CD4-positive, alpha-beta T cell treated with Interleukin-15 for 4 hours (primary cell): ENCODE measurements at places on chromosomes 5 and 9.

DNA sequence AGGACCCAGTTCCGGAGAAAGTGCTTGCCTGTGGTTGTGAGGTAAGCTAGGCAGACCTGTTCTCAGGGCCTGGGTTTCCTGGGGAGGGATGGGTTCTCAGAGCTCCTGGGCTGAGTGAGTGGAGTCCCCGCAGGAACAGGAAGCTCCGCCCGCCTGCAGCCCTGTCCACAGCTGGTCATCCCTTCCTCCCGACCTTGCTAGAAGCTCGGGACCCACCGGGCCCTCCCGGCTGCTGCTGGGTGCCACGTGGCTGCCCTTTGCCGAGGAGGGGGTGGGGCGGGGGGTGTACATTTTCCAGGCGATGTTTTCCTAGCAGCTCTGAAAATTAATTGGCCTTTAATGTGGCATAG lies 198.1 kb downstream of the C9orf50 start:
- no peak for DNase-seq

DNA sequence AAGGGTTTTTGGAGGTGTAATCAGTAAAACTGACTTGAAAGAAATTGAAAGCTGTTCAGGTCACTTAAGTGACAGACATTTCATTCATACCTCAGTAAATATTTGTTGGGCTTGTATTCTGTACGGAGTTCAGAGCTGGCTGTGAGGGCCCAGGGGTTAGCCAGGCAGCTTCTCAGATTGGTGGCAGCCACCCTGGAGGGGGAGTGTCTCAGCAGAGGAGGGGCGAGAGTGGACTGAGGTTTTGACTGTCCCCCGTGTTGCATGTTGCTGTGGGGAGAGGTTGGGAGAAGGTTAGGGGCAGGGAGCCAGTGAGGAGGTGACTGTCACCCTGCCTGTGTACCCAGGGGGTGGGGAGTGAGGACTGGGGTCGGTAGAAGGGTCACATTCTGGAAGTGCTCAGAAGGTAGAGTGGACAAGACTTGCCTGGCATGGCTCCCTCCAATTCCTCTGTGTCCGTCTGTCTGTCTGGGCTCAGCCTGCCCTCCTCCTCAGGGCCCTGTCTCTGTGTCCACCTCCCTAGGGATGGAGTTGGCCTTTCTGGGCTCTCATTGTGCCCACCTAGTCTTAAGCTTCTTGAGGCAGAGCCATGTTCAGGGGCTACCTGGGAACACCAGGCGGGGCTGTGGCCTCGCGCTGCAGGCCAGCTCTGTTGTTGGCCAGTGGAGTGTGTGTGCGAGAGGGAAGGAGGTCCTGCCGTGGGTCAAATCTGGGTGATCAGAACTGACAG lies 4.4 kb downstream of the PHF2 start:
- no peak for DNase-seq

GRCh38 chr9:12698266-12698665 lies 5.1 kb downstream of the TYRP1 start:
- no peak for DNase-seq

DNA sequence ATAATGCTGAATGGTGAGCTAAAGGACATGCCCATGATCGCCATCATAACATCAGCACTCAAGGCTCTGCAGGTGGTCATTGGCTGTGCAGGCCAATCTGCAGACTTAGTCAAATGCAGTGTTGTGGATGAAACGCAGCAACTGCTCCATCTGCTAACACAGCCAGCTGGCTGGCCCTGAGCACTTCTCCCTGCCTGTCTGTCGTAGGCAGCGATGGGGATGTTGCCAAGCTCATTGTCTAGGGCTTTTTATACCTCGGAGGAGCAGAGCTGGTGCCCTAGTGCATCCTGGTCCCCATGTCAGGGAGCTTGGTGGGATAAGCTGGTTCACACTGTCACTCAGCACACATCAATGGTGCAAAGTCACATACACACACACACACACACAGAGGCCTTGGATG lies 189.4 kb downstream of the TENT4A start:
- no peak for DNase-seq

GRCh38 chr9:128912270-128912853 lies 8.4 kb upstream of the PHYHD1 start:
- DNase-seq: no peak

DNA sequence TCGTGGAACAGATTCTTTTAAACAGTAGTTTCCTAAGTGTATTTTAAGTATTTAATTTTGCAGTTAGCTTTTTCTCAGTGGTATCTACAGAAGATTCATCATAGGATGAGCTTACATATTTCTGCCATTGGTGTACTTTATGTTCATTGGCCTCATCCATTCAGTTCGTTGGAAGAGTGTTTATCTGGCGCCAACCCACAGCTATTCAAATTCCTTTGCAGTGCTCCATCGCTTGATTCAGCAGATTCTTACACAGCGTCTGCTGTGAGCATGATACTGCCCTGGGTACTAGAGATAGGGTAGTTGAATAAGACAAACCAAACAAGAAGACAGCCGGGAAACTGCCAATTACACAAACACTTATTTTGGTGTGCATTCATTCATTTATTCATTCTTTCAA lies 55.1 kb downstream of the NUP214 start:
- no peak for DNase-seq

- DNase-seq: no peak
Observed at GRCh38 chr5:79349047-79349446, 113.1 kb downstream of the JMY start.

- no peak for DNase-seq
Observed at GRCh38 chr5:127858116-127858784, 155.1 kb downstream of the CCDC192 start.

DNA sequence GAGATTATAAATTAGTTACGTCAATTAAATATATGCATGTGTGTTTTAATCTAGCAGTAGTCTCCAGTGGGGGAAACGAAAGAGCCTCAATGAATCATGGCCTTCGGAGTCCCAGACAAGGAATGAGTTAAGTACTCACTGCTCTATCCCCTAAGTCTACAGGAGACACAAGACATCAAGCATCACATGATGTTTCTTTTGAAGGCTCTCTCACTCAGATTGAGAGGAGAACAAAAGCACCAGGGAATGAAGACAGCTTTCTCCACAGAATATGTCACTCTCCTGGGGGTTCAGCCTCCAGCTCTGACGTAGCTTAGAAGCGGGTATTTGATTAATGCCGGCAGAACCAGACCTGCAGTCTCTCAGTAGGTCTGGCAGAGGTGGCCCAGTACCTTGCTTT lies 381.4 kb downstream of the ACTL7B start:
- DNase-seq: no peak

- DNase-seq: no peak
Observed at GRCh38 chr9:20473515-20474013, 148.7 kb downstream of the MLLT3 start.

DNA sequence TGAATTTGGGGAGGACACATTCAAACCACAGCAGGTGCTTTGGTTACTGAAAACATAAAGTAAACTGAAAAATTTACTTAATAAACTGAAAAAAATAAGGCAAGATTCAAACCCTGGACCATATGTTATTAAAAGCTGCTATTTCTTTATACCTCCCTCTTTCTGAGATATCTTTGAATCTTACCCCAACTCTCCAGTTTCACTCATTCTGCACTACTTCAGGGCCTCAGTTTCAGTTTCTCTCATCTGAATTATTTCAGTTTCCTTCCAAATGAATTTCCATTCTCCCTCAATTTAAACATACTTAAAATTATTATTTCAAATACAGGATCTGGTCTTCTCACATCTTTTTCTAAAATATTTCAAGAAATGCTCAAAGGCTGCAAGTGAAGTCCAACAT lies 4.9 kb upstream of the OXCT1 start:
- DNase-seq: no peak

GRCh38 chr9:132857616-132858342 lies 20.3 kb downstream of the AK8 start:
- no peak for DNase-seq

DNA sequence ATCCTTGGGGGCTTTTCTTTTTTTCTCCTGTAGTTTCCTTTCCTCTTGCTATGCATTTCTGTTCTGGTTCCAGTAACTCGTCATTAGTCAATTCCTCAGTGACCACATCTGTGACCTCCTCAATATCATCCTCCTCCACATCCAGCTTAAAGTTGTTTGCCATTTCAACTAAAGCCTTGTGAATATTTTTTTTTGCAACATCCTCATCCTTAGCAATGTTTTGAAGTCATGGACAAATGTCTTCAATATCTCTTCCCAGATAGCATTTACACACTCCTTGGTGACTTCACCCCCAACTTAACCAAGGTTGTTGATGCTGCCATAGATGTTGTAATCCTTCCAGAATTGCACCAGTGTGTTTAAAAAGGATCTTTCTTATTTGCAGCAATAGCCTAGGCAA lies 14.7 kb upstream of the ADRB2 start:
- DNase-seq: no peak

DNA sequence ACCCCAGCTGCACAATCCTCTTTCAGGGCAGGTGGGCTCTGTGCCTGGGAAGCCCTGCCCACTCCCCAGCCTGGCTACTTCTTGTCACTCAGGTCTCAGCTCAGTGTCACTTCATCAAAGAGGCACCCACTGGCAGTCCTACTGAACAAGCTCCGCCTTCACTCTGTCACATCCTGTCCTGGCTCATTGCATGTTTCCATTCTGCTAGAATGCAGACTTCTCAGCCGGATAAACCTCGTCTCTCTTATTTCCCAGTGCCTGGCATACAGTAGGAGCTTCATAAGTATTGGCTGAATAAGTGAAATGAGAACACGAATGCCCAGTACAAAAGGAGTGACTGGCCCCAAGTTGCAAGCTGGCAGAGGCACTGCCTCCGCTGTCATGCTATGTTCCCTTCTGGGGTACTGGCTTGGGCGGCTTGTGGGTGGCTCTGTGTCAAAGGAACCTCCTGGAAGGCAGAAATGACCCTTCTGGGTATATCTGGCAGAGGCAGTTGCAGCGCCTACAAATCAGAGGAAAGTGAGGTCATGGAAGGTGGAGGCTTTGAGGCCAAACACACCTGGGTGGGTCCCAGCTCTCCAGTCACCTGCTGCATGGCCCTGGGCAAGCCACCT lies 98.3 kb upstream of the PHYKPL start:
- DNase-seq: no peak

DNA sequence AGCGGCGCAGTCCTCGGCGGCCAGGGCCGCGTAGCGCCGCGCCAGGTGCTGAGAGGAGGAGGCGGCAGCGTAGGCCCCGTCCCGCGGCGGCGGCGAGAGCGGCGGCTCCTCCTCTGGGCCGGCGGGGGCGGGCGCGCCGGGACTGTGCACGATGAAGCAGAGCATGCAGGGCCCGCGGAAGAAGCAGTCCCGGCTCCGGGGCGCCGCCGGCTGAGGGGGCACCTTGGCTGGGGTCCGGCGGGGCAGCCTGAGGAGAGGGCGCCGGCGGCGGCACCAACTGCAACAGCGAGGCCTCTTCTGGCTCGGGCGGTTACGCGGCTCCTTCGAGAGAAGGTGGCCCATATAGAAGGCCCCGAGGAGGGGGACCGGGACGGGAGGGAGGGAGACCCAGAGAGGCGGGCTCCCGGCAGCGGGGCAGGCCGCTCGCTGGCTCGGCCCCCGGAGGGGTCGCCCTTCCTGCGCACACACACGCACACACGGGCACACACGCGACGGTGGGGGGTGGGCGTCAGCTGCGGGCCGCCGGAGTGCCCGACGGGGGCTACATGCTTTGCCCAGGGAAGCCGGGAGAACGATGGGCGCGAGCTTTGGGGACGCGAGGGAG lies 446 bp downstream of the FBXL17 start:
- DNase-seq: peak; percentile 78
